Suppressor macrophage treated with lipopolysaccharide for 1 hour (primary cell): ENCODE measurements at places on chromosomes 3 and 15.

- no peak for DNase-seq
Measured at GRCh38 chr3:143201045-143201444, 81.5 kb downstream of the CHST2 start.

DNA sequence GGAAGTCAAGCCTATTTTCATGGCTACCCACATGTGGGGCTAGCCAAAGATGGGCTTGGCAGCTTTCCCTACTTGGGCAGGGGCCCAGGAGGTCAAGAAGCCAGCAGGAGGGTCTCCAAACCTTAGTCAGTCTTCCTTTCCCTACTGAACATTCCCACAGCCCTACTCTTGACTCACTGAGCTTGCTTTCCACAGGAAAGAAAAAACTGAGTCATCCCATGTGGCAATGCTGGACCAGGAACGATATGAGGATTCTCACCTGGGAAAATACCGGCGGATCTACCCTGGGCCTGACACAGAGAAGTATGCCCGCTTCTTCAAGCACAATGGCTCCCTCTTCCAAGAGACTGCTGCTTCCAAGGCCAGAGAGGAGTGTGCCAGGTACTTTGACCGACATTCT is 3.7 kb upstream of the NGRN start:
- DNase-seq, result no peak

DNA sequence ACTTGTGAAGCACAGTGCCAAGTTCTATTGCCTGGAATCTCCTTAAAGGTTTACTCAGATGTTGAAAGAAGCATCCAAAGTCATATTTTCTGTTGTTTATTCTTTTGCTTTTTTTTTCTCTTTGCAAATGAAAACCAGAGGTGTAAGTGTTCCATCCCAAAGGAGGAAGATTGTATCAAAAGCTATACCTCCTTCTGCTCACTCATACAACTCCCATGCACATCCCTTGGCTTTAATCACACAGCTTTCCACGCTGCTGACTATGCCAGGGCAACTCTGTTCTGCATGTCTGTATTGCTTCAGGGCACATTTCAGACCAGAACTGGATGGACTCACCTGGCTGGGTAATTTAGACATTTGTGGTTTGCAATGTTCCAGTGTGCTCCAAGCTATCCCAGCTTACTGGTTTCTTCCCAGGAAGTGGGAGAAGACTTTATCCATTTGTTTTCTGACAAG is 399.6 kb upstream of the TBL1XR1 start:
- no peak for DNase-seq

DNA sequence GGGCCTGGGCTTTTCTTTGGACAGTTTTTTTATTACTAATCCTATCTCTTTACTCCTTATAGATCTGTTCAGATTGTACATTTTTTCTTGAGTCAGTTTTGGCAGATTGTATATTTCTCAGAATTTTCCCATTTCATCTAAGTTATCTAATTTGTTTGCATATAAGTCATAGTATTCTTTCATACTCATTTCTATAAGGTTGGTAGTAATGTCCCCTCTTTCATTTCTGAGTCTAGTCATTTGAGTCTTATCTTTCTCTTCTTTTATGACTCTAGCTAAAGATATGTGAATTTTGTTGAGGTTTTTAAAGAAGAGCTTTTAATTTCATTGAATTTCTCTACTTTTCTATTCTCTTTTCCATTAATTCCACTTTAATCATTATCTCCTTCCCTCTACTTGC is 27.2 kb downstream of the TRPM1 start:
- DNase-seq, result no peak

- peak; percentile 97 for DNase-seq
Measured at GRCh38 chr3:129305592-129306091, 27.0 kb downstream of the HMCES start.

DNA sequence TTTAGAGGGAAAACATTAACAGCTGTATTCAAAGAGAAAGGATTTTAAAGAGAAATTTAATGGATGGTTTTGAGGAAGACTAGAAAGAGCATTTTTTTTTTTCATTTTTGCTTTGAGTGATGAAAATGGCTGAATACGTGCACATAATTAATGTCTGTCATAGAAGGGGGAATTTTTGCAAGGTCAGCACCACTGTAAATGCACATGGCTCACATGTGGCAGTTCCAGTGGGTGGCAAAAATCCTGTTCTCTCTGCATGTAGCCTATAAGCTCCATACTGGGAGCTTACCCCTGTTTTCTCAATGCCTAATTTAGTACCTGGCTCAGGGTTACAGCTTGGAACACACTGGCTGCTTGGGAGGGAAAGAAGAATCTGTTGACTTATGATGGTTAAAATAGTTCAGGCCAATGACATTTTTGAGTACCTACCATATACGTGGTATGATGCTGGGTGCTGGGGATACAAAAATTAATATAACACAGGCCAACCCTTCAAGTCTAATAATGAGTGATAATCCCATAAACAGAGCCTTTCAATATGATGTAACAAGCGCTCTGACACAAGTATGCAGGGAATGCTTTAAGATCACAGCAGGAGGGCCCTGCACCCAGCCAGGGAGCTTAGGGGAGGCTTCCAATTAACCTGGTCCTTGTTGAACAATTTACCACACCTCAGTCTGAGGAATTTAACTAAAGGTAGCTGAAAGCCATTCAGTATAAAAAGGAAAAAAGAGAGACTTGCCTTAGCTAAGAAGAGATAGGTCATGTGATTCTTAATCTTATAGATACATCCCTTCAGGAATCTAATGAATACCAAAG is 33.0 kb downstream of the HSPBAP1 start:
- DNase-seq, result no peak
